GM03348 (cell line): ENCODE measurements at places on chromosomes 12 and 14.

- DNase-seq, result no peak
Measured at GRCh38 chr12:79367032-79367589, 323.7 kb downstream of the PAWR start.

- no peak for DNase-seq
Measured at GRCh38 chr12:98893126-98893674, 248.1 kb downstream of the APAF1 start.

DNA sequence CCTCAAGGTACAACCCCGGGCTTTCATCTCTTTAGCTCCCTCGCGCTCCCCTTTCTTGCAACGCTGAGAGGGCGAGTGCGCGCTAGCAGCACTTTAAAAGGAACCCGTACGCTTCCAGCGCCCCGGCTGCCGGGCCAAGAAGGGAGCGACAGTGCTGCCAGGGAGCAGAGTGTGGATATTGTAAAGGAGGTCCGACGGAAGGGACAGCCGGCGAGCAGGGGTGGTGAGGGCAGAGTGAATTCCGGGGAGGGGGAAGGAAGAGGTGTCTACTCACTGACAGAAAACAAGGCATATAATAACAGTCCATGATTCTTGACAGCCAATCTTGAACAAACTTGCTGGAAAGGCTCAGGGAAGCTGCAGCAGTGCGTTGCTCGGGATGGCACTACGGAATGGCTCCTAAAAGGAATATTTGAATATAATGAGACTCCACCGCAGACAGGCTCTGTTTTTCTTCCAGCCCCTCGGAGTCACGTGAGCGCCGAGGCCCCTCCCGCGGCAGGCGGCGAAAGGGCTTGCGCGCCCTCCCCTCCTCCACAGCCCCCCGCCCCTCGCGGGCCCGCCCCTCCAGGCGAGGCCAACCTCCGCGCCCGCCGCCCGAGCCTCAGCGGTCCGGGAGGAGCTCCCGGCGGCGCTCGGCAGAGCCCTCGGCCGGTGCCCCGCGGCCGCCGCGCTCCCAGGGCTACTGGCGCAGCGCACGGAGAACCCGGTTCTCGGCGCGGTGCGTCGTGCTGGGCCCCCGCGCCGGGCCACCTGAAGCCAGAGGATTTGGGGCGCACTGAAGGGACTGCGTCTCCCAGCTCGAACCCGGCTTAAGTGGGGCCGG is 3.4 kb downstream of the BMP4 start:
- peak; percentile 86 for DNase-seq

DNA sequence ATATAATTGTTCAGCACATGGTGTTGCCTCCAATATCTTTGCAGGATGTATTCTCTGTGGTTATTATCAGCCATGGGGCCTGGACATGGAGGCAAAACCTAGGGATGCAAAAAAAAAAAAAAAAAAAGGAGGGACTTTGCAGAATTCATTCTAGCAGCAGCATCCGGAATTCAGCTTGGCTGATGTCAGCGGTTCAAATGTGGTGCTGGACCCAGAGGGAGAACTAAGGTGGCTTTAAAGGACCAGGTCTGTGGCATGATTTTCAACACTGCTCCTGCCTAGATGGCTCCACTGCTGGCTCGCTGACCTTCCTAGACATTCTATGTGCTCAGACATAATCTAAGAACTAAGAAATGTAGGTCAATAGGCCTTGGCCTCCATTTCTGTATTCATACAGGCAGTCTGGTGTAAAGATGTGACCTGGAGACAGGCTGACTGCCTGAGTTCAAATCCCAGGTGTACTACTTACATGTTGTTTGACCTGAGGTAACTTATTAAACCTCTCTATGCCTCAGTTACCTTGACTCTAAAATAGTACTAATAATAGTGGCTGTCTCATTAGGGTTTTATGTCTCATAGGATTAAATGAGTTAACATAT is 108.6 kb downstream of the PPM1A start:
- no peak for DNase-seq

DNA sequence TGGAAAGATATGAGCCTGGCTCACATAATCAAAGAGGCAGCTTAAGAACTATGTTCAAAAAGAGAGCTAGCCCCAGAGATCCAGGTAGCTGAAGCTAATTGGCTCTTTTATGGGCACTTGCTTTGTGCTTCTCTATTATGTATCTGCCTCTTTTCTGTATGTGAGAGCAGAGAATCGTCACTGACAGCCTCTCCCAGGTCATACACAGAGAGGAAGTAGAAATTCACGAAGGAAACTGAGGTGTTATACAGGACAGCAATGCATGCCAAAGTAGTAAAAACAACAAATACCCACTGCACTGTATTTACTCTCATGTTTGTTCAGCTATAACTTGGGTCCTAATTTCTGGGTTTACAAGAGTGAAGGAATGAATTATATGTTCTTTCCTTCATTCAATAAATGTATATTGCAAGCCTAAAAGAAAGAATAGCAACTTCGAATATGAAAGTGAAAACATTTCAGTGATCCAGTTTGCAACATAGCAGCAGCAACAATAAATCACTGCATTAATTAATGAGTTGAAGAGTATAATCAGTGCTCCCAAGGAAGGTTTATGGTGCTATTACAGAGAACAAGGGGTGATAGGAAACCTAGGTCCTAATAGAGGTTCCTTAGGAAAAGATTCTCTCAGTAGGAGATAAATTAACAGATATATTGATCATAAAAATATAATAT is 47.1 kb upstream of the ATXN7L3B start:
- DNase-seq, result no peak

- no peak for DNase-seq
Measured at GRCh38 chr12:56080556-56081138, 682 bp downstream of the ERBB3 start.
